ENCODE measurements at places on chromosomes 1 and 21.

GRCh38 chr1:201790261-201790660, 38.7 kb upstream of the IPO9 start:
- peak; percentile 69 for DNase-seq

DNA sequence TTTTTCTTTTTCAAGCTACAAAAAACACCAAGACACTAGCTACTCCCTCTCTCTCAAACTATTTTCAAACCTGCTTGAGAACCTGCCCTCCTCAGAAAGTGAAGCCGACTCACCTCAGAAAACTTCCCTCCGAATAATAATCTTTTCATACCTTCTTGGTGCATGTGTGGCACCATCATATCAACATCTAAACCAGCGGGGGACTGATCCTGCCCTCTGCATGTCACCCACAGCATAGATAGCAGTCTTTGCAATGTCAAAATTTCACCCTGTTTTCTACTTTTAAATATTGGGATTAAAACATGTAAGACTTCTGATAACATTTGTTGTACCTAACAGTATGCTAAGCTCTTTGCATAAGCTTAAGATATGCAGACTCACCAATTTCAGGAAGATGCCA, 1260.3 kb downstream of the PLA2G4A start:
- DNase-seq: no peak

DNA sequence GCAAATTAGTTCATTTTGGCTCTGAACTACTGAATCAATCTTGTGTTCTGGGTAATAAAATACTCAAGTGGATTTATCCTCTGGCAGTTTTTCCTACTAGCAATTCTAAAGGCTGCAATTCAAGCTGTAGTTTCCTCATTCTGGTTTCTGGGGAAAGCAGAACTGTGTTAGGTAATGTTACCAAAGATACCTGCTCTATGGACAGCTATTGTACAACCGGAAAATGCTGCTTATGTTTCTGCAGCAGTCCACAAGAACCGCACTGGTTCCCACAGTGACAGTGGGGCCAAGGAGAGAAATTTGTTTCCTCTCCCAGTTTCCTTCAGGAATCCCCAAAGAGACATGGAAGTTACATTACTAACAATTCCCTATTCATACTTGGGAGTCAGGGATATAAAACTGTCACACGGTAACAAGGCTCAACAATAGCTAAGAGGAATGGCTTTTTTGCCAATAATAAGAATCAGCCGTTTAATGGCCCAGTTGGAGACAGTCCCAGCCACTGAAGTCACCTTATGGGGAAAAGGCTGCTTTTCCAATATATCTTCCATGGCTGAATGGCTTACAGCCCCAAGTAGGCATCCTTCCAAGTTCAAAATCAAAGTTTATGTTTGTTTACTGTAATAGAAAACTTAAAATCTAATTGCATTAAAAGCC, 52.6 kb downstream of the PCNX2 start:
- DNase-seq: no peak

DNA sequence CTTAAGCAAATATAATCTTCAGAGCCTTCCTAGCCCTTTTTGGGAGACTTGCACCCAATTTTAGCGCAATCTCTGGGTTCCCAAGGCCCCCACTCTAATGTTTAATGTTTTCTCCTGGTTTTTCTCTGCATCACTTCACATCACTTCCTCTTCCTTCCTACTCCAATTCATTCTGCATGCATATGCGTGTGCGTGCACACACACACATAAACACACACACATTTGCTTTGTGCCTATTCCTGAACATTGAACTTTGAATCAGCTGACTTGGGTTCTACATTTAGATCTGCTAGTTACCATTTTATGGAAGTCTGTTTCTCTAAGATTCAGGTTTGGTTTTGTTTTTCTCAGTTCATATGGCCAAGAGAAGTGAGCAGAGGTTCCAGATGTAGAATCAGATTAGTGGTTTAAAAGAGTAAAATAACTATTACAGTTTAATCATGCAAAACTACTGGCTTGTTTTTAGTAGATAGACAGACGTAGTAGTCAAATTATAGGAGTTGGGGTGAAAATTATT, 7.4 kb upstream of the EDEM3 start:
- DNase-seq: no peak

DNA sequence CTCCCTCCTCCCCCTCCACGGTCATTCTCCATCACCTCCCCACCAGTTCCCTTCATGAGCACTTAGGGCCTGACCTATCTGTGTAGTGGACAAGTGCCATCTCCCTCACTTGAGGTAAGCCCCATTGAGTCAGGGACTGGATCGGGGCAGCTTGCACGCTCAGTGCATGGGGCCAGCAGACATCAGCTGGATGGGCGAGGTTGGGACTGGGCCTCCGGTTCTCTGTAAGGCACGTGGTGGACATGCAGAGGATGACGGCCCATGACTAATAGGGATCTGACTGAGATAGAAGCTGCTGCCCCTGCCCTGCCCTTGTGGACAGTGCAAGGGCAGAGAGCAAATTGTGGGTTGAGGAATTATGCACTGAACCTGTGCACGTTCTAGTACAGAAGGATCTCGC, 120.4 kb upstream of the C1orf174 start:
- DNase-seq: no peak

GRCh38 chr1:33903210-33903589, 39.3 kb downstream of the HMGB4 start:
- DNase-seq: no peak

DNA sequence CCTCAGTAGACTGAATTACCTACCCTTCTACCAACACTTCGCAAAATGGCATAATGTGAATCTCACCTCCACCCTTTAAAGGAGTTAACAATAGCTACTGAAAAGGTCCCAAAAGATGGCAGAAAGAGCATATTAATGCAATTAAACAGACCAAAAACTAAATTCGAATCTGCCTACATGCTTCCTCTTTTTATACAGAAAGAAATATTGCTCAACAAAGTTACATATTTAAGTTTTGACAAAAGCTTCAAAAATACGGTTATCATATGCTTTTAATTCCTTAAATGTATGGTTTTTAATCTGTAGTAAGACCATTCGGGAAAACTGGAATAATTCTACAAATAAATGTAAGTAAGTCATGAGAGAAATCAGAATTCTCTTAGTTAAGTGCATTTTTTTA, 2.2 kb downstream of the APP start:
- no peak for DNase-seq

- DNase-seq: no peak
Observed at GRCh38 chr1:42211224-42211623, 46.7 kb upstream of the GUCA2A start.

DNA sequence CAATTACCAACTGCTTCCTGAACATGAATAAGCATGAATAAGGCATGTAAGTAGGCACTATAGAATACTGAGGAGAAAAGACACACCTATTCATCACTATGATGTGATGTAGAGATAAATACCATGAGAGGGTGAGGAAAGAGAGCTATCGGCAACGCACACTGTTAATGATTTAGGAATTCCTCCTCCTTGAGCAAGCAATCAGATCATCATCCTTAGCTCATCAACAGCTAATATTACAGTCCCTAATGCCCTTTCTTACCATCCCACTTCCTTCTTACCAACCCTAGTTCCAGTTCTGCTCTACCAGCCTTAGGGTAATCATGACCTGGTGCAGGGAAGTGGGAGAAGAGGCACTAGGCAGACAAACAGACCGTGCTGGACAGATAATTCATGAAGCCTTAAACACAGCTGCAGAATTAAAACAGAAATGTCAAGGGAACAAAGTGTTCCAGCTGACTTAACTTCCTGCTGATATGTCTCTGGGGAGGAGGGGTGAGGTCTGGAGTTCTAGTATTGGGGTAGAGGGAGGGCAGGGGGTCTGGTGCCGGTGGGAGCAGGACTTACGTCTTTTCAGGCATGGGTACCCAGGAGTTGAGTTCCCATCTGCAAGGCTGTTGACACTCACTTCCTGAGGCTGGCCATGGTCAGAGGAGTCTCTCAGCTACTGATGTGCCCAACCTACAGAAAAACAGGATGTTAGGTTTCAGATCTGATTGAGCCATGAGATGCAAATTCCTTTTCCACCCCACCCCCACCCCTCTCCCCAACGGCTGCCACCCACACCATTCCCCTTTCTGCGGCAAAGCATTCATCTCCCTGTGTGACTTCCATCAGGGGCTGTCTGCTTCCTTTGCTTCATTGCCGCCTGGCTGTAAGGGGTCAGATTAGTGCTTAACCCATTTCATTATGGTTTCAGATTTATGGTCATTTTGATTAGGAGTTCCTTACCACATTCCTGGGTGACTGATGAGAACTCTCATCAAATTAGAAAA, 12.6 kb upstream of the RCSD1 start:
- DNase-seq: peak; percentile 60

DNA sequence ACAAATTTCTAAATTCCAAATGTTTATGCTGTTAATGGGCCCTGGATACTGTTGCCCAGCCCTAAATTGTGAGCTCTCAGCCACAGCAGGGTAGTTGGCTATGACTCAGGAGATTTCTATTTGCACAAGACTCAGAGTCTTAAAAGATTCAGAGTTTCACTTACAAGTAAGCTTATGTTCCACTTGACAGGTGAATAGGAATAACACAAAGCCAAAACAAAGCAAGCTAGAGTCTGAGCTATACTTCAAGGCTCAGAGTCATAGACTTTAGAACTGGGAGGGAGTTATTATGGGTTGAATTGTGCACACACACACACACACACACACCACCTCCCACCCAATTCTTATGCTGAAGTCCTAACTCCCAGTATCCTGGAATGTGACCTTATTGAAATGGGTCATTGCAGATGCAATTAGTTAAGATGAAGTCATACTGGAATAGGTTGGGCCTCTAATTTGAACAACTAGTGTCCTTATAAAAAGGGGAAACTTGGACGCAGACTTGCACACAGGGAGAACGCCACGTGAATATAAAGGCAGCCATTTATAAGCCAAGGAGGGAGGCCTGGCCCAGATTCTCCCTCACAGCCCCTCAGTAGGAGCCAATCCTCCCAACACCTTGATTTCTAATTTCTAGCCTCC, 30.2 kb downstream of the PRDX6 start:
- DNase-seq: peak; percentile 81

DNA sequence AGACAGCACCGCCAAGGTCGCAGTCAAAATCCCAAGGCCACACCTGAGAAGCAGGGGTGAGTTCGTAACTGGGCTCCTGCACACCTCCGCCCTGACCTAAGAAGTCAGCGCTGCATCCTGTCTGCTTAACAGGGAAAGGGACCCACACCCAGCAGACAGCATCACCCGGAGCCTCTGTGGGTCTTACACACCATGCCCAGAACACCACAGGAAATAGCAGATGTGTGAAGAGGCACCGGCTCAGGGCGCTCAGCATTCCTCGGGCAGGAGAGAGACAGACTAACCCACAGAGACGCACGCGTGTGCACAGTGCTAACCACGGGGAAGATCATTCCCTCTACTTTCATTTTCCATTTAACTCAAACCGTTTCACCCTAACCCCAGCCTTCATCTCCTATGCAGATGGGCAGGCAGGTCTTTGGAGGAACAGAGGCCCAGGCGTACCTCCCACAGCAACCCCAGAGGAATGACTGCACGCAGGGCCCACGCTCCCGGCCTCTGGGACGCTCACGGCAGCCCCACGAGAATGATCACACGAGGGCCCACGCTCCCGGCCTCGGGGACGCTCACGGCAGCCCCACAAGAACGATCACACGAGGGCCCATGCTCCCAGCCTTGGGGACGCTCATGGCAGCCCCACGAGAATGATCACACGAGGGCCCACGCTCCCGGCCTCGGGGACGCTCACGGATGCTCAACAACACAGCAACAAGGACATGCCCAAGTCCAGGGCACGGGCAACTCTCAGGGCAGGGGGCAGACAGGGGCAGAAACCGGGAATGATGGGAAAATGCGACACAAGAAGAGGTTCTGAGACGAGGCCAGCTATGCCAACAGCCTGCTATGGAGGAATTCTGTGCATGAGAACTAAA, 20.9 kb downstream of the POFUT2 start:
- DNase-seq: no peak

DNA sequence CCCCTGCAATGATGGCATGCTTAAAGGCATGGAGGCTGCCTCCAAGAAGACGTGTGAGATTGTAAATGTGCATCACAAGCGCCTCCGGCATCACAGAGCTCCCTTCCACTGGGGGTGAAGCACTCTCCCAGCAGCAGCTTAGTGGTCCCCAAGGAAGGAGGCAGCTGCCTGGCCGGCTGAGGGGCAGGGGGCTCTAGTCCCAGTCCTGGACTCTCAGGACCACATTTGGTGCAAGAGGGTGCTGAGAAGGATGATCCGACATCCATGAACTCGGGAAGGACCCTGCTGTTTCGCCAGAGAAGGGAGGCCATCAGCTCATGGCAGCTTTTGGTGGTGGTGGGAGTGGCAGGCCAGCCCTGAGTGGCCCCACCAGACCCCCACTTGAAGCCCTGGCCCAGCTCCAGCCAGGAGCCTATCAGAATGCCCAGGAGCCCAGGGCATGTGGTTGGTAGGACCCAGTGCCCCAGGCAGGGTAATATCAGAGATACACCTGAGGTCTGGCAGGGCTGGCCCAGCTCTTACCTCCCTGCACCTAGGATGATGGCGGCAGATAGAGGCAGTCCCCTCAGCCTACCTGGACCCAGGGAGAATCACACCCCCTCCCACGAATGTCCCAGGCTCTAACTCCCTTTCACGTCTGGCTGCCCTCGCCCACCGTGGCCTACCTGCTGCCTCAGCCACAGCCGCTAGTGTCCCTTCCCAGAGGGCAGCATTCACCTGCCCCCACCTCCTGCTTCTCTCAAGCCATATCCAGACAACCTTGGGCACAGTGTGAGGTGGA, 2.4 kb upstream of the WNT9A start:
- DNase-seq: no peak

- DNase-seq: no peak
Observed at GRCh38 chr1:178933105-178933561, 62.3 kb upstream of the ANGPTL1 start.

DNA sequence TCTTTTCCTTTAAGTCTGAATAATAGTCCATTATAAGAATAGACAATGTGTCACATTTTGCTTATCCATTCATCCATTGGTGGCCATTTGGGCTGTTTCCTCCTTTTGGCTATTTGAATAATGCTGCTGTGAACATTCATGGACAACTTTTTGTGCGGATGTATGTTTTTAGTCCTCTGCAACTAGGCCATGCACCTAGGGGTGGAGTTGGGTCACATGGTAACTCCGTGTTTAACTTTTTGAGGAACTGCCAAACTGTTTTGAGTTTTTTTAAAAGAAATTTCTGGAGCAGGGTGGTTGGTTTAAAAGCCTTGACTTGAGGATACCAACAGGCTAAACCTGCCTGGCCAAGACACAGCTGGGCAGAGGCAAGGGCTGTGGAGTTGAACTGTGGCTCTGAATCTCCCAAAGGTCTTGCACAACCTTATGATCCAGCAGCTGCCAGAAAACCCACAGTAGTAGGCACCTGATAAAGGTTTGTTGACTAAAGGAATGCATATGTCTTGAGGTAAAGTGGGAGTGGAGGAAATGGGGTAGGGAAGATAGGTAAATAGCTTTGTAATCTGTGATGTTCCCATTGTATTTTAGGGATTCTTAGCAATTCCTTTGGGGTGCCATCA, 5.6 kb upstream of the RPTN start:
- no peak for DNase-seq

All from A172 (cell line).